T-helper 9 cell (primary cell): ENCODE measurements at places on chromosomes 2 and 18.

- no peak for DNase-seq
Measured at GRCh38 chr2:22442051-22442450, 942.9 kb upstream of the KLHL29 start.

GRCh38 chr2:69559442-69560146 is 83.9 kb downstream of the AAK1 start:
- no peak for DNase-seq

DNA sequence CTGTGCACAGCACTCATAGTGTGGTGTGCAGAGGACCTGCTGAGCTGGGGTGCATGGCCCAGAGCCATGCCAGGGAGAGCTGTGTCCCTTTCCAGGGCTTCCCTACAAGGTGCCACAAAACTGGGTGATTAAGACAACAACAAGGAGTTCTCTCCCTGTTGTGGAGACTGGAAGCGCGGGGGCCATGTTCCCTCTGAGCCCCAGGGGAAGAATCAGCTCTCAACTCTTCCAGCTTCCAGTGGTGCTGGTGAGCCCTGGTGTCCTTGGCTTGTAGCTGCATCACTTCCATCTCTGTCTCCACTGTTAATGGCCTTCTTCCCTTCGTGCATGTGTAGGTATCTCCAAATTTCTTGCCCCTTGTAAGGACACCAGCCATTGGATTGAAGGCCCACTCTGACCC is 73.3 kb downstream of the CABLES1 start:
- DNase-seq, result no peak

GRCh38 chr18:12333506-12334290 is 25.7 kb downstream of the TUBB6 start:
- DNase-seq, result no peak

- DNase-seq, result no peak
Measured at GRCh38 chr2:217902379-217903141, 100.2 kb downstream of the TNS1 start.

GRCh38 chr2:172976116-172976515 is 99.5 kb upstream of the MAP3K20 start:
- DNase-seq, result no peak

DNA sequence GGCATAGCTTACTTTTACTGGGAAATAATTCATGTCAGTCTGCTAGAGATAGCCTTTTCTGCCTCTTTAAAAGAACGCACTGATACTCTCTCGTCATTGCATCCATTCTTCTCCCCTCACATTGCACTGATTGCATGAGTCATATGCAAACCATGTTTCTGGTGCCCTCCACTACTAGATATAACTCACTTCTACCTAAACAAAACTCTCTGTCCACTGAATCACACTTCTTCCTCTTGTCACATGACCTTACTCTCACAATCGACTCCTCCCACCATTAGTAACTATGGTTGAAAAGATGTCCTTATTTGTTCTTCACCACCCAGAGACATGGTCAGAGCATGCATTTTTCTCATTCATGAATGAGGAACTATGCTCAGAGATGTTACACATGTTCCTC is 158.0 kb downstream of the CSRNP3 start:
- DNase-seq, result no peak

GRCh38 chr2:223197046-223197445 is 145.1 kb downstream of the KCNE4 start:
- no peak for DNase-seq

DNA sequence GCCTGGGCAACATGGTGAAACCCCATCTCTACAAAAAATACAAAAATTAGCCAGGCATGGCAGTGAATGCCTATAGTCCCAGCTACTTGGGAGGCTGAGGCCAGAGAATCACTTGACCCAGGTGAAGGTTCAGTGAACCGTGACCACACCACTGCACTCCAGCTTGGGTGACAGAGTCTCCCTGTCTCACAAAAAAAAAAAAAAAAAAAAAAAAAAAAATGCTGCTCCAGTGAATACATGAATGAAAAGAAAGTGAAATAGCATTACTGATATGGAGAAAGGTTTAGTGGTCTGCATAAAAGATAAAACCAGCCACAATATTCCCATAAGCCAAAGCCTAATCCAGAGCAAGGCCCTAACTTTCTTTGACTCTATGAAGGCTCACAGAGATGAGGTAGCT is 44.5 kb downstream of the METTL8 start:
- no peak for DNase-seq

GRCh38 chr18:43877616-43878321 is 600.5 kb upstream of the SYT4 start:
- DNase-seq, result no peak

DNA sequence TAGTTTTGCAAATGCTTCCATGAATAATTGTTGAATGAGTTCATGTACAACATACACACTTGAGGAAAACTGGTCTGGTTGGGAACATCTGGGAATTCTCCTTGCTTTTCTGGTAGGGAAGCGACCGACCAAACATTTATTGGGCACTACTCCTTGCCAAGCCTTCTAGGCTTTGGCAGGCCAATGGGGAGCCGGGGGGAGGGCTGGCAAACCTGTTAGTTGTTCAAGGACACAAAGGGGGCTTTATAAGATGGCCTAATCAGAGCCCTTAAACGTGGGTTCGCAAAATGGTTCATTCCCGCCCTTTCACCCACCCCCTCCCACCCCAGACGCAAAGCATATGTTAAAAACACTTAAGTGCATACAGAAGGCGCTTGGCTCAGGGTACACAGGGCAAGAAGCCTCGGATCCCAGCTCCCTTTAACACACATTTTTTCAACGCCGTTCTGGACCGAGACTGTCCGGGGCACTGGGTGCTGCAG is 844 bp upstream of the VSNL1 start:
- no peak for DNase-seq

- DNase-seq, result no peak
Measured at GRCh38 chr18:41745166-41746049, 209.6 kb upstream of the PIK3C3 start.

DNA sequence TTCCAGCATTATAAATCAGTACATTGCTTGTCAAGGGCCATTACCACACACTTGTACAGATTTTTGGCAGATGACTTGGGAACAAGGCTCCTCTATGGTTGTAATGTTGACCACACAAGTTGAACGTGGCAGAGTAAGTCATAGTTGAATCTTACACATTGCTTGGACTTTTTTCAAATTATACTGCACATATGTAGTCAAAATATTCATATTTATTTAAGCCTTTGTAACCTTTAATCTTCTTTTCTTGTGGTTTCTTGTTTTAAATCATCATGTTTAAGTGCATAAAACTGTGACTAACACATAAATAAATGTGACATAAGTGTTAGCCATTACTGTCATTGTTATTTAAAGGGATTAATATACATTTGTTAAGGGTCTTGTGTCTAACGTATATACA is 52.1 kb upstream of the EPB41L5 start:
- DNase-seq, result no peak

- no peak for DNase-seq
Measured at GRCh38 chr2:201136889-201137321, 20.9 kb downstream of the CFLAR start.
